ENCODE measurements at places on chromosomes 3 and 15.

GRCh38 chr3:152910211-152910610, 75.3 kb downstream of the P2RY1 start:
- no peak for DNase-seq

DNA sequence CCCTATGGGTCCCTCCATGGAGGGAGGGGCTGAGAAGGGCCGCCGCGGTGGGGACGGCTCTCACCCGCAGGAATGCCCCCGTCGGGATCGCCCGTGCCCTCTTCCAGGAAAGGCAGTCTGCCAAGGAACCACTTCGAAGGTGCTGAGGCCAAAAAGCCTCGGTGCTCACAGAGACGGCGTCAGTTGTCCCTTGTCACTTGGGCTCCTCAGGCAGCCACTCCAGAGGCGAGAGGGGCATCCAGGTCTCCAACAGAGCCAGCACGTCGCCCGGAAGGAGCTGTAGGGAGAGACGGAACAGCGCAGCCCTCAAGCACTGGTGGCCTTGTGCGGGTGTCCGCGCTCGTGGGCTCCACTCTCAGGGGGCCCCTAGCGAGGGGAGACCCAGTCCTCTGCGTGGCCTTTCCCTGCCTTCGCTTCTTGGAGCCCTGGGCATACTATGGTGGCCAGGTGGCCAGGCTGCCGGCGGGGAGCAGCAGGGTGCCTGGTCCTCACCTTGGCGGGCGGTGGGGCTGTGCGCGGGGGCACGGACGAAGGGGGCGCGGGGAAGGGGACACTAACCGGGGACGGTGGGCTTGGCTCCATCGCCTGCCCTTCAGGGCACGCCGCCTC, 994 bp downstream of the MESP1 start:
- DNase-seq, result peak; percentile 38

DNA sequence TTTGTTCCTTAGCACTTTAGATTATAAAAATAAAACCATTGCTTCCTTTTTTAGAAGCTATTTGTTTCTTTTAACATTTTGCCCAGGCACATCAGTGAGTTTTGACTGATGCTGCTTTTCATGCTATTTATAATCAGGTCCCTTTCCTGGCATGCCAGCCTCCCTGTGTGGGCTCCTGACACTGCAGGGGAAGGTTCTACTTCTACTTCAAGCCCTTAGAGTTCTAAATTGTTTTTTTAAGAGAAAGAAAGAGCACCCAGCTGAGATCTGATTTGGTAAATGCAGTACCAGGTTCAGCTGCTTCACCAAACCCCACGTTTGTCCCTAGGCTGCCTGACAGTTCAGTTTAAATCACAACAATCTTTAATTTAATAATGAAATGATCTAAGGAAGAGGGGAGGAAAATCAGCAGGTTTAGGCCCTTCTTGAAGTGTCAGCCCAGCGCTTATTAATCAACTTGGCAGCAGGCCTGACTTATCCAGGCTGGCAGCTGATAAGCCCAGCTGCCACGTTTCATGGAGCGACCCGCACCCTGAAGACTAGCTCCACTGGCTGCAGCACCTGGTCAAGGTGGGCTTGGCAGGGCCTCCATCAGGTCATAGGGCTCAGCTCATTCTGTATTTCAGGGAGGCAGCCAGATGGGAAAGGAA, 29.0 kb downstream of the HGD start:
- DNase-seq, result no peak

- DNase-seq, result no peak
Observed at GRCh38 chr15:54099010-54099409, 120.8 kb downstream of the UNC13C start.

DNA sequence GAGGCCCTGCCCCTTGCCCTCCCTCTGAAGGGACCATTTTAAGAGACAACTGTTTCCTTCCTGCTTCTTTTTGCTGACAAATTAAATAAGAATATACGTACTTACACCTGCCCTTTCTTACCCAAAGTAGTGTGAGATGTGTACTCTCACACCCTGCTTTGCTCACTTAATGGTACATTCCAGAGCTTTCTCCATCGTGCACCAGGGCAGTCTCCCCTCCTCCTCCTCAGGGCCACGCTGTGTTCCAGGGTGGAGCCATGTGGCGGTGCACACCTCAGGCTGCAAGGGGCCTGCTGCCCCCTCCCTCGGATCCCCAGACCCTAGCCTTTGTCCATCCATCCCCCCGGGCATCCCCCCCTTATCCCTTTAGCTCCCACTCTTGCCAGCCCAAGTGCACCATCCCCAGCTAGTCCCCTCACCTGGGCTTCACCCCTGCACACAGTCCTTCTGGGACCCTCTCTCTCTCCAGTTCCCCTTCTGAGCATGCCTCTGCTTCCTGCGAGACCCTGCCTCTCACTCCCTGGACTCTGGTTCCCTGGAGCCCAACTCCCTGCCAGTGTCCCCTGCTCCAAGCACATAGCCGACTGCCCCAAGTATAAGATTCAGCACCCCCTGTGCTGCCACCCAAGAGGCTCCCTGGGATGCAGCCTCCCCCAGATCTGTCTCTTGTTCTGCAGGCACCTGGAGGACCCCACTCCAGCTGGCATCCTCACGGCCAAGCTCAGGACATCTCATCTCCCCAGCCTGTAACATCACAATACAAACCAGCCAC, 89.5 kb upstream of the IQSEC1 start:
- no peak for DNase-seq

- no peak for DNase-seq
Observed at GRCh38 chr3:9638155-9638554, 11.2 kb upstream of the MTMR14 start.

GRCh38 chr3:58013099-58013498, 4.9 kb downstream of the FLNB start:
- no peak for DNase-seq

All from left ventricle myocardium superior (tissue), 1 donor.